T-cell (primary cell): ENCODE measurements at places on chromosomes 1 and 21.

- DNase-seq = no peak
These were observed 15.4 kb downstream of the COL16A1 start for GRCh38 chr1:31688233-31688918.

DNA sequence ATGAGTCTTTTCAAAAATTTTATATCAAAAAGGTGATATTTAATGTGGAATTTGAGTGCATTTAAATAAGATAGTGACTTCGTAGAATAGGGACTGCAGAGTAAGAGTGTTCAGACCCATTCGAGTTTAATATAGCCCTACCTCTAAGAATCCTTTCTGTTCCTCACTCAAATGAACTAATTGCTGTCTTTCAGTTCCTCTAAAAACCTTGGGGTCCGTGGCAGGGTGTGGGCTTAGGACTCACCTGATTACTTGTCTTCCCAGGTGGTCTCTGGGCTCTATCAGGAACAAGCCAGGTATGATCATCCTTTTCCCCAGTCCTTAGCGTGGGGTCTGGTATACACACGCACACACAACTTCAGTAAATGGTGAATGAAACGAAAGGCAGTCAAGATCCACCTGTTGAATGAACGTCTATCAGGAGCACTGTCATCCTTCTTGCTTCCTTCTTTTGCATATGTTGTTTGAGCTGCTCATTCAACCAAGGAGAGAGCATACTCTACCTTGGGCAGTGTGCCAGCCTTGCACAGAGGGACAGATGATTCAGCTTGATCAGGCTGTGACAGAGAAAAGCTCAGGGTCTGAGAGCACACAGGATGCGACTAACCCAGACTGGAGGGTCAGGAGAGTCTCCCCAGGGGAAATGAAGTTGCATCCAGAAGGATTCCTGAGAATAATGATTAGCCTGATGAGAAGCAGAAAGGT is 1.2 kb upstream of the RNF11 start:
- peak; percentile 6 for DNase-seq

DNA sequence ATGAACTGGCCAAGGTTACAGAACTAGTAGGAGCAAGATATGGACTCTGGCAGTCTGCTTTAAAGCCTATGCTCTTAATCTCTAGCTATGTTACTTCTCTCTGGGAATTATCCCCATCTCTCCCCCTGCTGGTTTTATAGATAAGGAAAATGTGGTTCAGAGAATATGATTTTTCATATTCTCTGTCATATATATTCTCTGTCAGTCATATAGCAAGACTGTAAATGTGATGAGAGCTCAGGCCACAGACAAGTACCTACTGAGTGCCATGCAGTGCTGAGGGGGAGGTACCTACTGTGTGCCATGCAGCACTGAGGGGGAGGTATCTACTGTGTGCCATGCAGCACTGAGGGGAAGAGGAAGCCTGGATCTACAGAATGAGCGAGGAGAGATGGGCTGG is 220.3 kb upstream of the FGGY start:
- DNase-seq = no peak

DNA sequence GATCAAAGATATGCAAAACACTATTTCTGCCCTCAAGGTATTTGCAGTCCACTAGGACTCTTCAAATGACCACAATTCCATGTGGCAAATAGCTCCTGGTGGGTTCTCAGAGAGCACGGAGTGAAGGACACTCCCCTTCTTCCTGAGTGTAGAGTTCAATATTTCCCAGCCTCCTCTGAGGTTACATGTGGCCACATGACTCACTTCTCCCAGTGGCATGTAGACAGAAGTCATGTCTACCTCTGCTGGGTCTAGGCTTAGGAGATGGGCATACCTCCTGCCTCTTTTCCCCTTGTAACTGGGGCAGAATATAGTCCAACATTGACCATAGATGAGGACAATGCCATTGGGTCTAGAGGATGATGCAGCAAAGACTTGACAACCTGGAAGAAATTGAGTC is 191.4 kb downstream of the MIS18A start:
- DNase-seq = no peak

DNA sequence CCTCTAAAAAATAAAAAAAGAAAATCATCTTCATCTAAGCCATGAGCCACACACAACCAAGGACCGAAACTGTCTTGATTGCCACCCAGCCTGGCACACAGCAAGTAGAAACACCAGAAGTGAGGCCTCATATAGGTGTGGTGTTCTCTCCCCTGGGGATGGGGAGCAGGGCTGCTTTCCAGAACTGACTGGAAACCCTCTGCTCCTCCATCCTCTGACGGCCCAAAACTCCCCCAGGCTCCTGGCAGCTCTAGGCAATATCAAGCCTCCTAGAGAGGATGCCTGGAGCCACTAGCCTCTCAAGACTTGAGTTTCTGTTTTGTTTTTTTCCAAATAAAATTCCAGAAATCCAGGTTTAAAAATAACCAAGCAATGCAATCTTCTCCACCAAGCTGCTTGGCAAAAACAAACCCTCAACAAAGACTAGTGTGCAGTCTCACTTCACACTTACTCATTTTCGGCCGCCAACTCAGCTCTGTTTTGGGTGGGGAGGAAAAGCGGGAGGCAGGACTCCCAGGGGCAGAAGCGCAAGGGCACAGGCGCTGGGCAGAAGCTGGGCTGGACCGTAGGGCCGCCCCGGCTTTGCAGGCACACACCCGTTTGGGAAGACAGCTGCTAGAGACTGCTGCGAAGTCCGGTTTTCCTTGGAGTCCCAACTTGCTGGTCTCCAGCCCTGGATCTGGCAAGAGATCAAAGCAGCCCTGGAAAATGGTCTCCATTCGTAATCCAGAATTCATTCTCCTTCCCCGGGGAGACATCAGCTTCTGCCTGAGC is 78.2 kb upstream of the CAPZB start:
- no peak for DNase-seq

- DNase-seq = no peak
These were observed 233.7 kb downstream of the SRGAP2C start for GRCh38 chr1:121418369-121419049.

- DNase-seq = no peak
These were observed 57.4 kb downstream of the SSX2IP start for GRCh38 chr1:84632673-84633434.

DNA sequence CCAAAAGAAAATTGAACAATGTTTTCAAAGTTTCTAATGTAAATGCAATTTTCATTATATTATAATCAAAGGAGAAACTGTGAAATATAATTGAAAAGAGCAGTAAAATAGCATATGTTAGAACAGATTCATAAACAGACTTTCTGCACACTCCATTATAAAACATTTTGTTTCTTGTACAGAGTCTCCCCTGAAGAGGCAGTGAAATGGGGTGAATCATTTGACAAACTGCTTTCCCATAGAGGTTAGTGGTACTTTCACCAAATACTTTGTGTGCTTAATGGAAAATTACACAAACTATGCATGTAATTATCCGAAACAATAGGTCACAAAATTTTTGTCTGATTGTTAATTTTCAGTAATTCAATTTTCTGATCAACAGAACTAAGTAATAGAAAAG is 1.9 kb downstream of the RGS18 start:
- no peak for DNase-seq

DNA sequence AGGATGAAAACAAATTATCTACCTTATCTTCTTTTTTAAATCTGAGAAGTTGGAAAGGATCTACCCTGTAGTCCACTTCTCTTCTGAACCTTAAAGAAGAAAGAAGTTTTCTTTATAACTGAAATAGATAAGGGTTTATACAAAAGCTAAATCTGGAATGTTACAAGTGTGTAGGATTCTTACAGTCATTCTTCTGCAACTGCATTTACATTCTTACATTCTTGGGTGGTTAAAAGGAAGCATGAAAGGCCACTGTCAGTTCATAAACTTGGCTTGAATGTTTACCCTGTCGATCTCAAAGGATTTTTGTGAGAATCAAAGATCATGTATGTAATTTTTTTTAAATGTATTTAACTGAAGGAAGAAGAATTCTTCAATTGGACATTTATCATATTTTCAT is 142.1 kb upstream of the BRINP3 start:
- no peak for DNase-seq

- peak; percentile 52 for DNase-seq
These were observed 12.8 kb upstream of the LMX1A start for GRCh38 chr1:165369255-165369848.

GRCh38 chr1:208172423-208173145 is 71.6 kb downstream of the PLXNA2 start:
- DNase-seq = no peak

DNA sequence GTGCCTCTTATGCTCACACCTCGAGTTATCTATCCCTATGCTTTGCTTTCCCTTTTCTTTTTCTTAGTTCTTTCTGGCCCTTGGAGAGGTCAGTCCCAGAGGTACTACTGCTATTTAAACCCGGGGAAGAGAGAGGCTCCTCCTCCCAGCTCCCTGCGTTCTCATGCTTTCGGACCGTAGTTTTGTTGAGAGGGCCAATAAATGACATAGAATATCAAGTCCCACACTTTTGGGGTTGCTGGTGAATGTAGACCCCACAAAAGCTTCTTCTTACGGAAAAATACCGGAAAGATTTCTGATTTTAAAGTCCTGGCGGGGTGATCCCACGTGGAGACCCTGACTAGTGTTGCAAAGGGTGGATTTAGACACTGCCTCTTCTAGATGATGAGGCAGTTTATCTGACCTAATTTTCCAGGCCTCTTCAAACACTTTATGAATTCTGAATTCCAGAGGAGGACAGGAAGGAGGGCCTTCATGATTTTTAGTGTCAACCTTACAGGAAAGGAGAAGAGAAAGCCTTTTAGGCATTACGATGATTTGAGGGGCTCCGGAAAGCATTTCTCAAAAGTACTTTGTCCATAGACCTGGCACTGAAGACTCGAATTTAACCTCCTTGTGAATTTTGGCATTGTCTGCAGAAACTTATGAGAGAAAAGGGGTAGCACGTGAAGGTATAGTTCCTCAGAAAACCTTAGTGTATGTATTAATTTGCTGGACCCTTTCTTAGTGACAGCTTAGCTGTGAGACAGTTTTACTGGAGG is 694 bp downstream of the TMEM167B start:
- DNase-seq = no peak

DNA sequence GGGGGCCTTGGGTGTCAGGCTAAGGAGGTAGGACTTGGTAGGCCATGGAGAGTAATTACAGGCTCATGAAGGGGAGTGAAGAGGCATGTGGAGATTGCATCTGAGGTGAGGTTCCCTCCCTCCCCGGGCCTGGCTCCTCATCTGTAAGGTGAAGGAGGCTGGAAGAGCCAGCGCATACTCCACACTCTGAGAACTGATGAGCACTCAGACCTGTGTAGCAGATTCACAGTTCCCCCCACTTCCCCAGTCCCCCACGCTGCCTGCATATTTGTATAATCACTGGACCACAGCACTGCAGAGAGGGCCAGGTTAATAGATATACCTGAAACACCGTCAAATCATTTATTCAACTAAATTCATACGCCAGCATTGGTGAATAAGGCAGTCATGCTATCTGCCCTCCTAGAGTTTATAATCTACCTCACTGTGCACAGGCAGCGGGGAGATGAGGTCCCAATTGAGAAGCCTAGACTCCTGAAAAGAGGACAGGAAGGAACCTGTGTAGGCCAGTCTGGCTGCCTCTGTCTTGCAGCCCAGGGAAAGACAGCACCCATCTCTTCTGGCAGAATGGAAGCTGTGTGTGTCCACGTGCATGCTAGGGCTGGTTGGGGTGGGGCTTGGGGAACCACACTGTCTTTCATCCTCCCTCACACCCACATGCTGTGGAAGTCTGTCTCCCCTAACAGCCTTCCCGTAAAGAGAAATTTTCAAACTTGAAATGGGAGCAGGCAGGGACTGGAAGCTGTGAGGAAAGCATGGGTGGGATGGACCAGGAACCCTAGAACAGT is 110.6 kb upstream of the ATP1A1 start:
- DNase-seq = no peak

DNA sequence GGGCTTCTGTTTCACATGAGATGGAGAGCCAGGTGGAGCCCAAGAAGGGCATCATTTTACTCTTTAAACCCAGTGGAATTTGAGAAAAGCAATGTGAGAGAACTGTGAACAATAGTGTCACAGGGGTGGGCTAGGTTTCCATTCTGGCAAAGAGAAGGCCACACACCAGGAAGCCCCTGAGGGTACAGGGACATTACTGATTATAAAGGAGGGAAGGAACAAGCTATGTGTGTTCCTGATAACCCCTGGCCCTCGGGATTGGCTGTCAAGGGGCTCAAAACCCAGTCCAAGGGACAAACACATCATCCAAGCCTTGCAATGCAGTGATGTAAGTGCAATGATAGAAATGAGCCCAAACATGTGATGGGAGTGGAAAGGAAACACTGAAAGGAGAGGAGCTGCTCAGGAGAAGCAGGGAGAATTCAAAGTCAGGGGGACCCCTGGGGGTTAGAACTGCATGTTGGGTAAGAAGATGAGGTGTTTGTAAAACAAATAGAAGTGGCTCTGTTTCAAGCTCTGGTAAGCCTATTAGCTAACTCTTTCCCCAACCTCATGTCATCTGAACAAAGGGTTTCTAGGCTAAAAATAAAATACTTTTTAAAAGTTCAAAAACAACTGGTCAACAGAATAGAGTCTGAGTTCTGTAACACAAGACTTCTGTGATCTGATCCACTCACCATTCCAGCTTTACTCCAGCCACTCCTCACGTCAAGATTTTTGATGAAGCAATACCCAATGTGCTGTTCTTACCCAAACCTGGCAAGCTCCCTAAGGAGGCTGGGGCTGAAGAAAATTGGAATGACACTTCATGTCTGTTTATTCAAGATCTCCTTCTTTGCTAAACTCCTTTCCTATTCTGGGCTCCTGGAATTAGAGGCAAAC is 51.1 kb upstream of the IL12RB2 start:
- no peak for DNase-seq

DNA sequence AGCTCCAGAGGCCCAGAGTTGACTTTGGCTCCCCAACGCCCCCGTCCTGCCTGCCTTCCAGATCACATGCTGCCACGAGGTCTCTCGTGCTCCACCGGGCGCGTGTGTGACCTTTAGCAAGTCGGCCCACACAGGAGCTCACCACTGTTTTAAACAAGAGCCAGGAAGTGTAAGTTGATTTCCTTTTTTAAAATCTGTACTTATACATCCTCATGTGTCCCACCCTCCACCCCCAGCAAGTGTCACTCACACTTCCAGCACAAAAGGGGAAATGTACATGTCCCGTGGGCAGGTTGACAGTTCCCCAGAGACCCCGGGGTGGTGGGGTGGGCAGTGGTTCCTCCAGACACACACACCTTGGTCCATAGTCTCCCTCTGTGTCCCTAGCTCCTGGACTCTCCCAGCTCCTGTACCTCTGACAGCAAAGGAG is 84.4 kb downstream of the STUM start:
- no peak for DNase-seq

DNA sequence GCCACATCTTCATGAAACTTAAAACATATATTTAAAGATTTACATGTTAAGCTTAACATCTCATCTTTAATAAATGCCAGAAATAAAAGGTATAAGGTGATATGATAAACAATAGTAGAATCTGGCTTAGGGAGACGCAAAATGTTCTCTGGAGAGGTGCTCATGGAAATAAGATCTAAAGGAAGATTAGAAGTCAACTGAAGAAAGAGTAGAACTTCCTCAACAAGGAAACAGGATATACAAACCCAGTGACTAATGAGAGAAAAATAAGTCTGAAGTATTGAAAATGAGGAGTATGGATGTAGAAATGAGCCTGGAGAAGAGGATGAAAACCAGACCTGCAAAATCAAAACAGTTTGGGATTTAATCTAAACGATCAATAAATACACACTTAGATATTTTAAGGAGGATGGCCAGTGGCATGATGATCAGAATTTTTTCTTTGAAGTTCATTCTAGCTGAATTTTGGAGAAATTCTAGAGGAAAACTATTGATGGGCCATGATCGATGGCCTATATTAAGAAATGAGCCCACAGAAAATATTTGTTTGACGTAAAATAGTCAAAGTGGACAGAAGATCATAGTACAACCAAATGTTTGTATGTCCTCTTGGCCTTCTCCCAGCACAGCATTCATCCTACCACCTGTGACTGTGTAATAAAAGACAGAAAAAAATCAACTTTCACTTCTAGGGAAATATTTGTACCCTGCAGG is 387.9 kb upstream of the PTBP2 start:
- no peak for DNase-seq
